DND-41 (cell line): ENCODE measurements at places on chromosomes 7 and 10.

DNA sequence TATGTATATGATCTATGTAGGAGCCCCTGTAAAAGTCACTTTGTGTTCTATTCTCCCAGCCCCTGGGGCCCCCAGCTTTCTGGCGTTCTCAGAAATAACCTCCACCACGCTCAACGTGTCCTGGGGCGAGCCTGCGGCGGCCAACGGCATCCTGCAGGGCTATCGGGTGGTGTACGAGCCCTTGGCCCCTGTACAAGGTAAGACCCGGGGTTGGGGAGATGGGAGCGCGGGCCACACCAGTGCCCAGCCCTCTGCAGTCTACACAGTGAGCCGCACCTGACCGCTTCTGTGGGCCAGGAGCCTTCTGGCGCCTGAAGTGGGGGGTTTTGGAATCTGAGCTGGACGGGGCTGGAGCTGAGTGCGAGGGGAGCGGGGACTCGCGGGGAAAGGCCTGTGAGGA, 472.1 kb upstream of the FOXK1 start:
- H3K36me3 ChIP-seq = no peaks in the 10 kb centered on the region
- H3K4me3 ChIP-seq = no peak overlapping the region
- no peaks in the 10 kb centered on the region for H3K27me3 ChIP-seq
- H3K4me1 ChIP-seq = no peaks in the 10 kb centered on the region

- H3K36me3 ChIP-seq = no peaks in the 10 kb centered on the region
- H3K27me3 ChIP-seq = no peaks in the 10 kb centered on the region
- H3K4me3 ChIP-seq = no peak overlapping the region
- no peak for DNase-seq
- no peak overlapping the region for H3K27ac ChIP-seq
These were observed 33.9 kb upstream of the EEPD1 start for GRCh38 chr7:36119005-36119706.

- H3K27me3 ChIP-seq = no peaks in the 10 kb centered on the region
- H3K36me3 ChIP-seq = no peaks in the 10 kb centered on the region
- DNase-seq = no peak
- no peaks in the 10 kb centered on the region for H3K4me1 ChIP-seq
- no peak overlapping the region for H3K4me3 ChIP-seq
These were observed 97.2 kb downstream of the DOCK4 start for GRCh38 chr7:112108981-112109380.

GRCh38 chr7:148265896-148266295, 324.7 kb upstream of the C7orf33 start:
- H3K27me3 ChIP-seq = no peaks in the 10 kb centered on the region
- no peak overlapping the region for H3K4me3 ChIP-seq
- DNase-seq = no peak

DNA sequence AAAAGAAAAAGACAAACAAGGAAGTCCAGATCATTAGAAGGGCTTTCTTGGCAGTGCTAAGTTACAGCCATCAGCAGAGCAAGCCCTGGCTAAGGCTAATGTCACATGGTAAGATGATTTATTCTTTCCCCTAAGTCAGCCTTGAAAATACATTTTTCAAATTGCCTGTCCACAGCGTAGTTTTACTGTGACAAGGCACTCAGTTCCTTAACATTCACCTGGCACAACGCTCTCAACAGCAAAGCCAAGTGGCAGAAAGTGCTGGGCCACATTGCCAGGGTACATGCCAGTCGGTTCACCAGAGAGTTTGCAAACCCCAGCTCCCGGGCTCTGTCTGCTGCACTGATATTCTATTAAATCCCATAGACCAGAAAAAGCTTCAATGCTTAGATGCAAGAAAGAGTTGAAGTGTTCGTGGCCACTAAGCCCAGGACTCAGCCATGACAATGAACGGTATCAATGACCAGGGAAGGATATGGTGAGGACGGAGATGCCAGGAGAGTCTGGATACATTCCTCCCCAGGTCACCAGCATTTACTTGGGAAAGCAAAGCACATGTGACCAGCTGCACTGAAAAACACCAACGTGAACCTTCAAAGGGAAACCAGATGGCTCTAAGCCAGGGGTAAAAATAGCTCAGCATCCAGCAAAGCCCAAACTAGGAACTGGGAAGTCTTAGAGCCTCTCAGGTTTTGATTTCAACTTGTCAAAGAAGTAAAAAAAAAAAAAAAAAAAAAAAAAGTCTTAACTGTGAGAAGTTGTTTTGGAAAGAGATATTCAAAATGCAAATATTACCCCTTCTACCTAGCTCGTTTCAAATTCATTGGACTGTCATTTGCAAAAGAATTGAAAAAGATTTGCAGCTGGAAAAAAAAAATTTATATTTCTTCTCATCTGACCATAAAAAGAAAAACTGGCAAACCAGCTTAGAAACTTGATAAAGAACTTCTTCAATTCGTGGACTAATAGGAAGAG, 23.9 kb upstream of the MPP7 start:
- H3K27me3 ChIP-seq = peaks cover 3% of the 10 kb centered on the region
- H3K4me1 ChIP-seq = no peaks in the 10 kb centered on the region
- no peak overlapping the region for H3K27ac ChIP-seq
- no peak for DNase-seq
- no peak overlapping the region for H3K4me3 ChIP-seq

DNA sequence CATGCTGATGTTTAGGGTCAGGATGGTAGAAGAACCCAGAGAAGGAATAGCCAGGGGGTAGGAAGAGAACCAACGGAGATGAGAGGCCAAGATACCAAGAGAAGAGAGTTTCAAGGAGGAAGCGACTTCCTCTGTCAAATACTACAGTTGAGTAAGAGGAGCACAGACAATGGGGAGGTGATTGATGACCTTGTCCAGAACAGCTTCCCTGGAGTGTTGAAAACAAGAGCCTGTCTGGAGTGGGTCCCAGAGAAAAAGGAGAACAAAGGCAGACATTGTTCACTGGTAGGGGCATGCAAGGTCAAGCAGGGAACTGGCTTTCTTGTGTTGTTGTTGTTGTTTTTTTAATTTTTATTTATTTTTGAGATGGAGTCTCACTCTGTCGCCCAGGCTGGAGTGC, 9.6 kb upstream of the TRIM56 start:
- DNase-seq = no peak
- H3K27ac ChIP-seq = no peak overlapping the region
- peaks cover 4% of the 10 kb centered on the region; the same call in 1 of the 2 replicates for H3K4me1 ChIP-seq
- no peaks in the 10 kb centered on the region for H3K27me3 ChIP-seq

DNA sequence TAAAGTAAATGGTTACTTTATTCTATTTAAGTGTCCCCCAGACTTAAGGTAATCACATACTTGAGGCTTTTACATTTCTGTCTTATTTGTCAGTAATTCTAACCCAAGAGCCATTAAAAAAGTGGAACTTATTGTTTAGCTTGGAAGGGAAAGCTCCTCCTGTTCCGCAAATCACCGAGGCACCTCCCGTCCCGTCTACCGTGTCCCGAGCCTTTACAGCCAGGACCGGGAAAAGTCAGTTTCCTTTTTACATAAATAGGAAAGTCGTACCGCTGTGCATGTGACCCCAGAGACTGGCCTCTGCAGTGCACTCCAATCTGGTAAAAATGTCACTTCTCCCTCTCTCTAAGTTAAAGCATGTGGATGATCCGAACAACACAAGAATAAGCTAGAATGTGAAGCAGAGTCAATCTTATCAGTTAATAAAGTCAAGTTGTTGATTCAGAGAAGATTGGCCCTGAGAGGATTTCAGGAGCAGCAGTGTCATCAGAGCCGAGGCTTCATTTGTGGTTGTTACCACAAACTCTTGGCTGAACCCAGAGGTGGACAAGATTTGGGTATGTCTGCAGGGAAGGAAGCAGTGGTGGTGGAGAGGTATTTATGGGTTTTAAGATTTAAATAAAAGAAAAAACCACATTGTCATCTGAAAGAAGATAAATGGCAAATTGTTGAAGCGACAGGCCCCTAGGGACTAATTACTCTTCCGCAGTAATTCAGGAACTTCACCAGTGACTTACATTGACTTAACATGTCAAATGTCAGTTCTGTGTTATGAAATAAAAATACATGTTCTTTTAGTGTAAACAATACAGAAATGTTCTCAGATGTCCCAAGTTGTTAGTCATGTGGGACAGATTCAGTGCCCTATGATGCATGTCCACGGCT, 316.6 kb upstream of the ZNF32 start:
- DNase-seq = no peak
- no peak overlapping the region for H3K4me3 ChIP-seq
- H3K36me3 ChIP-seq = no peaks in the 10 kb centered on the region
- H3K27me3 ChIP-seq = peaks cover 23% of the 10 kb centered on the region

DNA sequence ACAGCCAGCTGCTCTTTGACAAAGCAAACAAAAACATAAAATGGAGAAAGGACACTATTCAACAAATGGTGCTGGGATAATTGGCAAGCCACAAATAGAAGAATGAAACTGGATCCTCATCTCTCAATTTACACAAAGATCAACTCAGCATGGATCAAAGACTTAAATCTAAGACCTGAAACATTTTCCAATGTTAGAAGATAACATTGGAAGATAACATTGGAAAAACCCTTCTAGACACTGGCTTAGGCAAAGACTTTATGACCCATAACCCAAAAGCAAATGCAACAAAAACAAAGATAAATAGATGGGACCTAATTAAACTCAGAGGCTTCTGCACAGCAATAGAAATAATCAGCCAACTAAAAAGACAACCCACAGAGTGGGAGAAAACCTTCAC, 425.7 kb upstream of the SEMA3D start:
- no peak overlapping the region for H3K27ac ChIP-seq
- H3K4me1 ChIP-seq = no peaks in the 10 kb centered on the region
- no peak for DNase-seq
- no peaks in the 10 kb centered on the region for H3K36me3 ChIP-seq
- H3K4me3 ChIP-seq = no peak overlapping the region

GRCh38 chr7:21915140-21915539, 30.6 kb downstream of the CDCA7L start:
- no peak overlapping the region for H3K27ac ChIP-seq

- no peak overlapping the region for H3K4me3 ChIP-seq
- DNase-seq = no peak
- no peak overlapping the region for H3K27ac ChIP-seq
- no peaks in the 10 kb centered on the region for H3K4me1 ChIP-seq
- no peaks in the 10 kb centered on the region for H3K27me3 ChIP-seq
- peaks cover 77% of the 10 kb centered on the region for H3K36me3 ChIP-seq
These were observed 13.4 kb downstream of the ARPC1B start for GRCh38 chr7:99387912-99388311.

DNA sequence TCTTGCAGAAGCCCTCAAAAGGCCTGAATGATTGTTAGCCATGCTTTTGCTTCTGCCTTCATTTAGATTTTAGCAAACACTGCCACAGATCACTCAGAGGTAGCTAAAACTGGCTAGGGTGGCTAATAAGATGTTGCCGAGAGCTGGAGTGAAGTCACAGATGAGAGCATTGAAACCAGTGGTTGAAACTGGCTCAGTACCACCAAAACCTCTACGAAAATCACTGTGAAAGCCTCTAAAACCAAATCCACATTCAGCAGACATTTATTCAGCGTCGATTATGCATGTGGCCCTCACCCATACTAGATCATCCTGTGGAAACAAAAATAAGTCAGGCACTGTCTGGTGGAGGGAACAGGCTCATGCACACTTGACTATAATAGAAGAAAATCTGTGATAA, 50.8 kb downstream of the PIK3CG start:
- no peaks in the 10 kb centered on the region for H3K27me3 ChIP-seq
- H3K27ac ChIP-seq = no peak overlapping the region
- H3K4me3 ChIP-seq = no peak overlapping the region
- no peaks in the 10 kb centered on the region for H3K4me1 ChIP-seq
- no peaks in the 10 kb centered on the region for H3K36me3 ChIP-seq

DNA sequence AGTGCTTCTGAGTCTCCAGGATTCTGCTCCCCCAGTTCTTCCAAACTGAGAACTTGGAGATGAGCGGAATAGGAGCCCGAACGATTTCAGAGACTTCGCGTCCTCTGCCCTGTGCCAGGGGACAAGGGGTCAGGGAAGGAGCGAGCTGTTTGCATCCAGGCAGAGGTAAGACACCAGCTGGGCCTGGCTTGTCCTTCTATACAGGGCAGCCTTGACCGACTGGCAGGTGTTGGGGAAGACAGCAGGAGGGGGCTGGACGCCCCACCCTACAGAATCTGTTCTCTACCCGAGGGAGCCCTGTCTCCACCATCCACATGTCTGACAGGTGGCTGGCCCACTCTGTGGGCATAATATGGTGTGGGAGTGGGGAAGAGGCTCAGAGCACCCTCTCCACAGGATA, 7.1 kb downstream of the SPOCK2 start:
- no peaks in the 10 kb centered on the region for H3K27me3 ChIP-seq
- H3K27ac ChIP-seq = peak overlapping the region; percentile 87; the same call in 1 of the 2 replicates
- no peak overlapping the region for H3K4me3 ChIP-seq
- no peaks in the 10 kb centered on the region for H3K36me3 ChIP-seq

- no peak overlapping the region for H3K27ac ChIP-seq
- H3K27me3 ChIP-seq = no peaks in the 10 kb centered on the region
- DNase-seq = no peak
- H3K36me3 ChIP-seq = no peaks in the 10 kb centered on the region
- H3K4me3 ChIP-seq = no peak overlapping the region
- no peaks in the 10 kb centered on the region for H3K4me1 ChIP-seq
These were observed 76.4 kb downstream of the CELF2 start for GRCh38 chr10:11093771-11094736.

DNA sequence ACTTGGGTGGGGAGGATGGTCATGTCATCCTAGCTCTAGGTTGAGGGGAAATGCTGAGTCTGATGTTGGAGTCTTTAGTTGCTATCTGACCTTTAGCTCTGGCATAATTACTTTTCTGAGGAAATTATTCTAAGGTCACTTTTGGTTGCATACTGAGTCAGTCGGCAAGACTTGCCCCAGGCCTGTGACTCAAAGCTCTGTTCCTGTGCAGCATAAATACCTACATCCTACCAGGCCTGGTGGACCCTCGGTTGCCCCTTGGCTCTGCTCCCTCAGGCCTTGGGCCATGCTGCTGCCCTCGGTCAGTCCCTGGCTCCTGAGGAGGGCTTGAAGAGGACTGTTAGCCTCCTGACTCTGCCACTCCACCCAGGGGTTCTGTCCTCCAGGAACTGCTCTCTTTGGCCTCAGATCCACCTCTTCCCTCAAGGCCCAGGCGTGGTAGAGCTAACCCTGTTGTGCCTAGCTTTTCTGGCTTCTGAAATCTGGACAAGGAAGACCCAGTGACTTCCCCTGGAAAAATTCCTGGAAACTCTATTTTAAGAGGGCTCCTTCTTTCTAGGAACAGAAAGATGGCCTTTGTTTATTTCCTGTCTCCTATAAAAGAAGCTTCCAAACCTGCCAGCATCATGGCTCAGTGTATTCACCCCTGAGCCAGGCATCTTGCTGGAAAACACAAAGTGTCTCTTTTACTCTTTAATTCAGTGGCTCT, 71.2 kb downstream of the TMEM178B start:
- no peaks in the 10 kb centered on the region for H3K4me1 ChIP-seq
- H3K36me3 ChIP-seq = no peaks in the 10 kb centered on the region
- no peaks in the 10 kb centered on the region for H3K27me3 ChIP-seq

- no peak overlapping the region for H3K27ac ChIP-seq
- no peaks in the 10 kb centered on the region for H3K27me3 ChIP-seq
- no peak for DNase-seq
- no peak overlapping the region for H3K4me3 ChIP-seq
- peaks cover 93% of the 10 kb centered on the region for H3K36me3 ChIP-seq
These were observed 20.6 kb downstream of the EDRF1 start for GRCh38 chr10:125739994-125740679.

GRCh38 chr7:149063476-149063875, 27.0 kb downstream of the ZNF786 start:
- H3K4me1 ChIP-seq = peaks cover 9% of the 10 kb centered on the region
- peaks cover 10% of the 10 kb centered on the region for H3K36me3 ChIP-seq
- DNase-seq = no peak
- no peak overlapping the region for H3K4me3 ChIP-seq
